ENCODE measurements at places on chromosomes 13 and 19.

DNA sequence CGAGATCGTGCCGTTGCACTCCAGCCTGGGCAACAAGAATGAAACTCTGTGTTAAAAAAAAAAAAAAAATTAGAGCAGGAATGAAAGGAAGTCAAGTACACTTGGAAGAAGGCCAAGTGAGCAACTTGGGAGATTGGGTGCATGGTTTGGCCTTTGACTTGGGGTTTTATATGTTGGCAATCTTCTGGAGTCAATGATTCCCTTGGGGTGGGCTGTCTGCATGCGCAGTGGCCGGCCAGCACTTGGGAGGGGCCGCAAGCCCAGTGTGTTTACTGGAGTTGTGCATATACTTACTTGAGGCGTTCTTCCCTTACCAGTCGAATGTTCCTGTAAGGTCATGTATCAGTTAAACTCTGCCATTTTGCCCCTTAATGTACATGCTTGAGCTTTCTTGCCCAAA, 103.9 kb downstream of the FAM216B start:
- H3K27me3 ChIP-seq: no peaks in the 10 kb centered on the region
- H3K36me3 ChIP-seq: no peaks in the 10 kb centered on the region
- H3K27ac ChIP-seq: no peak overlapping the region
- H3K4me1 ChIP-seq: peaks cover 10% of the 10 kb centered on the region

DNA sequence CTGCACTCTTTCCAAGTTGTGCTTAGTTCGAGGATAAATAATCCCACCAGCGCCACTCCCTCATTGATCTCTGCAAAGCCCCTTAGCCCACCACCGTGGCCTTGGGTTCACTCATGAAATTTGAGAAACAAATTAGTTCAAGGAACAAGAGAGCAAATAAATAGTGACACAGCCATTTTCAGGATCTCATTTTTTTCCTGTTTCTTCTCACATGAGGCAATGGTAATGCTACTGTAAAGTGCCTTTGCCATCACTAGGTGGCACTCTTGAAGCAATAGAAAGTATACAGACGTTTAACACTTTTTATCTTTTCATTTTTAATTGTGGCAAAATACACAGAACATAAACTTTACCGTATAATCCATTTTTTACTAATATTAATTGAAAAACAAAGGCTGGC, 76.8 kb upstream of the ZNF835 start:
- no peak overlapping the region for H3K4me3 ChIP-seq
- no peaks in the 10 kb centered on the region for H3K27me3 ChIP-seq
- no peak overlapping the region for H3K27ac ChIP-seq
- no peak for DNase-seq

DNA sequence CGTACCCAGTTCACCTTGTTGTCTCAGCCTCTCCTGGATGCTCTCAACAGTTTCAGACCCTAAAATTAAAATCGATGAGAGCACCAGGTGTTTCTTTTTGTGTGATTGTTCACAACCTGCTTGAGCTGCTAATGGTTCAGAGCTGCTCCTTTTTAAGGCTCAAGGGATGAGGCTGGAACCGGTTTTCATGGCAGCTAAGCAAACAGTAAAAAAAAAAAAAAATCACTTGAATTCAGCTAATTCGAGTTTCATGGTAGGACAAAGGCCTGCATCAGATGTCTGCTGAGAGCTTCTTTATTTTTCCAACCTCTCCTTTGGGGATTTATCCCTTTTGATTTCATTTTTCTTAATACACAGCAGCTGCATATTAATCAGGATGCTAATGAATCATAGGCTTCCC, 6.5 kb downstream of the SYCE2 start:
- no peaks in the 10 kb centered on the region for H3K36me3 ChIP-seq
- H3K4me1 ChIP-seq: peaks cover 28% of the 10 kb centered on the region
- no peak for DNase-seq
- no peaks in the 10 kb centered on the region for H3K27me3 ChIP-seq
- H3K4me3 ChIP-seq: peak overlapping the region; percentile 27

DNA sequence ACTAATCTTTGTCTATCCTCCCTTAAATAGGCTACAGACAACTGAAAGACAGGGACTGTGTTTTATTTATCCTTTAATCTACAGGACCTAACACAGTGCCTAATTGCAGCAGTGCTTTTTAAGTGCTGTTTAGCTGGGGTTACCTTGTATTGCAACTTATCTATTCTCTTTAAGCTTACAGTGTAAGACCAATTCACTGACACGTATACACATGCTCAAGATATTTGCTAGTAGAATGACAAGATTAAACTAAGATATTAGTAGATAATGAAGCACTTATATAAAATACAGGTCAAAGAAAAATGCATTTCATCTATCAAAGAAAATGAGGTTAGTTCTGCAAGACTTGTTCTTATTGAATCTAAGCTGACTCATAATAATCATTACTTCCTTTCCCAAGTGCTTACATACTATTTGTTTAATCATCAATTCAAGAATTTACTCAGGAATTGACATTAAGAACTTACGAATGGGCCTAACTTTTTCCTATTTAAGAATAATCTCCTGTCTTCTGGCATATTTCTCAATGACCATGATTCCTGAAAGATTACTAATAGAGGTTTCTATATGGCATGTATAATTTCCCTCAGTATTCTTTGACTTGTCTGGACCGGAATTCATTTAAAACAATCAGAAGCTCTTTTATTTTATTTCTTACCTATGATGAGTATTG, 75.8 kb upstream of the MAB21L1 start:
- H3K4me3 ChIP-seq: no peak overlapping the region
- no peaks in the 10 kb centered on the region for H3K36me3 ChIP-seq

DNA sequence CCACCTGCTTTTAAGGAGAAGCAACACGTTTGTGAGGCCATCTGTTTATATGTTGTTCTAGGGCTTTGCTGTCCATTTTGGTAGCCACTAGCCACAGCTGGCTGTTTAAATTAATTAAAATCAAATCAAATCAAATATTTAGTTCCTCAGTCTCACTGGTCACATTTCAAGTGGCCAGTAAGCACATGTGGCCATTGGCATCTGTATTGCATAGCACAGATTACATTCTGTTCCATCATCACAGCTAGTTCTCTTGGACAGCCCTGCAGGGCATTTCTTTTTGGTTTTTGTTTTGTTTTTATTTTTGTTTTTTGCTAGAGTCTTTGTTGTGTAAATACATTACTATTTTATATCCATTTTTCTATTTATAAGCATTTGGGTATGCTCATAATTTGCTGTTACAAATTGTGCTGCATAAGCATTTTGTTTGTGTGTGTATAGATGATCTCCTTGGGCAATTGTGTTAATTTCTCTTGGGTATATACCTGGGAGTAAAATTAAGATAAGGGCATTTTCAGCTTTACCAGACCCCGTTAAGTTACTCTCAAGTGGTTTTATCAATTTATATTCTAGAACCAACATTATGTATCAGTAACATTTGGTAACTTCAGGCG, 31.3 kb downstream of the SAE1 start:
- H3K27me3 ChIP-seq: no peaks in the 10 kb centered on the region
- H3K4me1 ChIP-seq: peaks cover 27% of the 10 kb centered on the region
- no peak for DNase-seq
- no peak overlapping the region for H3K27ac ChIP-seq

- peak within 1 kb of the TSS; percentile 66 for H3K4me3 ChIP-seq
- no peaks in the 10 kb centered on the region for H3K27me3 ChIP-seq
- no peak for DNase-seq
- peaks cover 56% of the 10 kb centered on the region for H3K4me1 ChIP-seq
Measured at GRCh38 chr19:35268536-35269437, at the start of gene USF2. Gene USF2, plus strand, starts transcription at chr19:35268962. Its CDS starts 140 bp downstream, at chr19:35269102.

GRCh38 chr19:10003271-10003670, 7.0 kb downstream of the COL5A3 start:
- peaks cover 38% of the 10 kb centered on the region for H3K4me1 ChIP-seq
- H3K27me3 ChIP-seq: no peaks in the 10 kb centered on the region
- H3K27ac ChIP-seq: peak overlapping the region; percentile 92
- no peak for DNase-seq
- H3K36me3 ChIP-seq: no peaks in the 10 kb centered on the region
- H3K4me3 ChIP-seq: no peak overlapping the region

- no peak for DNase-seq
- H3K27ac ChIP-seq: no peak overlapping the region
- H3K36me3 ChIP-seq: no peaks in the 10 kb centered on the region
- no peaks in the 10 kb centered on the region for H3K27me3 ChIP-seq
- peaks cover 6% of the 10 kb centered on the region for H3K4me1 ChIP-seq
Measured at GRCh38 chr19:19602136-19602712, 16.3 kb downstream of the PBX4 start.

DNA sequence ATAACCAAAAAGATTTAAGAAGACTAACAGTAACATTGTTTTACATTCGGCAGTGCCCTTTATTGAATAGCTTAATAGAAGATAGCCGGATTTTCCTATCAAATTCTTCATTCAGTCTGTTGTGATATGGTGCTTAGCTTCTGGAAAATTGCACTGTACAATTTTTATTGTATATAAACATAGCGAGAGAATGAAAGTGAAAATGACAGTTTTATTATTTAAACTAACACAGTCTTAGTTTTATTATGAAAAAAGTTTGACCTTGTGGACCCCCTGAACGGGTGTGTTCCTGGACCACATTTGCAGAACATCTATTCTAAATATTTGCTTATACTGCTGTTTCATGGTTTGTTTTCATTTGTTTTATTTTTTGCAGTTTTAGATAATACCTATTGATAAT, 8.6 kb downstream of the ITM2B start:
- H3K36me3 ChIP-seq: peaks cover 11% of the 10 kb centered on the region
- H3K27ac ChIP-seq: no peak overlapping the region
- DNase-seq: no peak
- H3K27me3 ChIP-seq: no peaks in the 10 kb centered on the region

DNA sequence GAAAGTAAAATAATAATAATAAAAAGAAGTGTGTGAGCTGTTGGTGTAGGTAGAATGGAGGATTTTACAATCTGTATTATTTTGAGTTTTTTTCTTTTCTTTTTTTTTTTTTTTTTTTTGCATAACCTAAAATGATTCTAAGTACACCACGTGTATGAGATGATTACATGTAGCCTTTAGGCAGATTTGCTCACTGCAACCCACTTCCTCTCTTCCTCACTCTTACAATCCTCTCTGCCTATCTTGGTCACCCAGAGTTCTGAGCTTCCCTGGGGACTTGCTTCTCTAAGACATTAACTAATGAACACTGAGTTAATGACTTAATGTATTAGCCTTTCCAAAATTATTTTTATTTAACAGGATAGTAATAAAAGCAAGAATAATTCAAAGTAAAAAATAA, 1169.6 kb downstream of the EFNB2 start:
- no peaks in the 10 kb centered on the region for H3K27me3 ChIP-seq
- H3K27ac ChIP-seq: no peak overlapping the region
- no peaks in the 10 kb centered on the region for H3K36me3 ChIP-seq
- H3K4me3 ChIP-seq: no peak overlapping the region
- H3K4me1 ChIP-seq: no peaks in the 10 kb centered on the region

GRCh38 chr13:112510987-112511685, 76.8 kb downstream of the TUBGCP3 start:
- no peak for DNase-seq
- peaks cover 9% of the 10 kb centered on the region for H3K36me3 ChIP-seq
- H3K27ac ChIP-seq: no peak overlapping the region
- no peak overlapping the region for H3K4me3 ChIP-seq
- no peaks in the 10 kb centered on the region for H3K4me1 ChIP-seq

DNA sequence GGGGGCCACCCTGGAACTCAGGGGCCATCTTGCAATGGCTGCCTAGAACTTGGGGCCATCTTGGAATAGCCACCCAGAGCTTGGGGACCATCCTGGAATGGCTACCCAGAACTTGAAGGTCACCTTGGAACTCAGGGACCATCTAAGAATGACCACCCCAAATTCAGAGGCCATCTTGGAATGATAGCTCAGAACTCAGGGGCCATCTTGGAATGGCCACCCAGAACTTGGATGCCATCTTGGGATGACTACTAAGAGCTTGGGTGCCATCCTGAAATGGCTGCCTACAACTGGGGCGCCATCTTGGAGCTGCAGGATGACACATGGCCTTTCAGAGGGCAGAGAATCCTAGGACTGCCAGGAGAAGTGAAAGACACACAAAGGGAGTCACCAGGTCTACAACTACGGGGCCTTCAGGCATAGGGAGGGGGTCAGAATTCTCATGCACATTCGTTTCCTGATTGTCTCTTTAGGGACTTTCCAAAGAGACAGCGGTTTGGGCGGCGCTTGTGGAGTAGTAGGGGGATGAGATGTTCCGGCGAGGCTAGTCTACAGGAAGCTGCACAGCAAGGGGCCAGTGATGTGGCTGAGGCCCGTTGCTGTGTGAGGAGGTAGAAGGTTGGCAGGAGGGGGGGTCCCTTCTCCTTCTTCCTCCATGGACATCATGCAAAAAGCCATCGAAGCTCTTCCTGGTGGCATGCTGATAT, 125.0 kb downstream of the IER2 start:
- no peak for DNase-seq
- no peak overlapping the region for H3K4me3 ChIP-seq
- H3K4me1 ChIP-seq: no peaks in the 10 kb centered on the region
- H3K36me3 ChIP-seq: no peaks in the 10 kb centered on the region

- H3K36me3 ChIP-seq: no peaks in the 10 kb centered on the region
- H3K4me3 ChIP-seq: no peak overlapping the region
- no peak for DNase-seq
- no peaks in the 10 kb centered on the region for H3K27me3 ChIP-seq
Measured at GRCh38 chr19:16027528-16027927, 48.8 kb upstream of the TPM4 start.

DNA sequence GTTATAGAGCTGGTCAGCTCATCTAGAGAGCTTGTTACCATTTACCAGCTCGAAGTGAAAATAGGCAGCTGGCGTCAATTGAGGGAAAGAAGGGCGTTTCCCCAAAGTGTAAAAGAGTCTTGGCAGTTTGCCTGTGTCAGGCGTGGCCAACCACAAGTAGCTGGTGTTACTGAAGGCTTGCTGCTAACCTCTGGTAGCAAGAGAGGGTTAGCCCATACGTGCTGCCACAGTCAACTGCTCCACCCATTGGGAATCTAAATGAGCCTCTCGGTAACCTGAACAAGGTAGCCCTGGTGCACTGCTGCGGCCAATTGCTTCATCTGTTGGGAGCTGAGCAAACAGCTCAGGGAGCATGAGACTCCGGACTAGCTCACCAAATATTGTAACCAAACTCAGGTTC, 314.9 kb upstream of the SLITRK5 start:
- no peak for DNase-seq
- no peaks in the 10 kb centered on the region for H3K27me3 ChIP-seq
- no peak overlapping the region for H3K4me3 ChIP-seq
- no peak overlapping the region for H3K27ac ChIP-seq
- H3K36me3 ChIP-seq: no peaks in the 10 kb centered on the region
- no peaks in the 10 kb centered on the region for H3K4me1 ChIP-seq

GRCh38 chr13:97258801-97259200, 36.7 kb downstream of the MBNL2 start:
- peak overlapping the region; percentile 78 for H3K27ac ChIP-seq
- no peaks in the 10 kb centered on the region for H3K36me3 ChIP-seq

DNA sequence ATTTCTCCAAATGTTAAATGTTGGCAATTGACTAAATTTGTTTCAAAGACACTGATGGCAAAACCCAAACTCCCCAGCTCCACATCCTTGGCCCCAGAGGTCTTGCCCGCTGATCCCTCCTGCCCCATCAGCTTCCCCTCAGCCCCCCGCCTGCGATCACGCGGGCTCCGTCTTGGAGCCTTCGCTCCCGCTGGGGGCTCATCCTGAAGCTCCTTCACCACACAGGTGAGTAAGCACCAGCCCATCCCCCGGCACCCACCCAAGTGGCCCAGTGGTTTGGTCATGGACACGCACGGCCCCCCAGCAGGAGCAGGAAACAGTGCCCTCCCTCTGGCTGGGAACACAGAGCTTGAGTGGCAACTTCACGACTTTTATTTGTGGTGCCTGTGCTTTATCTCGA, 14.9 kb downstream of the EPS8L1 start:
- H3K27me3 ChIP-seq: no peaks in the 10 kb centered on the region
- no peak for DNase-seq
- H3K27ac ChIP-seq: no peak overlapping the region
- no peak overlapping the region for H3K4me3 ChIP-seq
- H3K4me1 ChIP-seq: peaks cover 28% of the 10 kb centered on the region
